Naive thymus-derived CD4-positive, alpha-beta T cell (primary cell): ENCODE measurements at places on chromosomes 4 and X.

DNA sequence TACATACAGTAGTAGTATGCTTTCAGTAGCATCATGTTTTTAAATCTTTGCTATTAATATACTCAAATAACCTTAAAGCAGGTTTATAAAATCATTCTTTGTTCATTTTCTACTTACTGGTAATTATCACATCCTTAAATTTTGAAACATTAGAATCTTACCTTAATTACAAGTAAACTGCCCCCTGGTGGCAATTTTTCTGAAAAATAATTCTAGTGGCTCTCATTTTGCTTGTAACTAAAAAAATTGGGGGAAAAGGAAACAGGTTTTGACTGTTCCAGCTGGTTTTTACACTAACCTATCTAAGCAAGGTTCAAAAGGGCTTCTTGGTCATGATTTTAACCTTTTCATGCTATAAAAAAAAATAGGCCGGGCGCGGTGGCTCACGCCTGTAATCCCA is 18.5 kb upstream of the DCAF4L1 start:
- no peak for DNase-seq

- DNase-seq: no peak
Observed at GRCh38 chr4:26319949-26320537, 771 bp upstream of the RBPJ start.

- DNase-seq: no peak
Observed at GRCh38 chrX:11287505-11287904, 5.7 kb upstream of the AMELX start.

GRCh38 chrX:96729868-96730643 is 45.4 kb downstream of the DIAPH2 start:
- no peak for DNase-seq

GRCh38 chr4:134533068-134533467 is 331.5 kb upstream of the PABPC4L start:
- DNase-seq: no peak

DNA sequence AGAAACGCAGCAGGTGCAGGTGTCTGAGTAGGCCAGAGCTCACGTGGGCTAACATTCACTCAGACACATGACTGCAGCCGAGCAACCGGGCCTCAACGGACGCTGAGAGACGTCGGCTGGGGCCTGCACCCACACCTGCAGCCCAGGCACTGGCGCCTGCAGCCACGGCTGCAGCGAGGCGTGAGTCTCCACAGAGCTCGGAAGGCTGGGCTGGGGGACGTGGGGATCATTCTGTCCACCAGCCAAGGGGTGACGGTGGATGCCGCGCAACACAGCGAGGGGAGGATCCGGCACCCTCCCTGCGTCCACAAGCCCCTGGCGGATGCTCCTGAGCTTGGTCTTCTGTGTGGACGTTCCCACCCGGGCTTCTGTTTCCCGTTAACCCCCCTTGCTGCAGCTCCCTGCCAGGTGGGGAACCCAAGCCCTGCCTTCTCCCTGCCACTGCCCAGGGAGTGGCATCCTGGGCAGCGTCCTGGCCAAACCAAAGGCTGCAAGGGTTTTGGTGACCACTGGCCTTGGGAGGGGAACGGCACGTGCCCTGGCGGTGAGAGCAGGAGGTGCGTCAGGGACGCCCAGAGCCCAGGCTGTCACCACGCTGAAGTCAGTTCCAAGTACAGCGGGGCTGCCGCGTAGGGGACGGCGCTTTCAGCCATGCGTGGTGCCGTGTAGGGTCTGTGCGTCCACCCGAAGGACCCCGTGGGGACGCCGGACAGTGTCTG is 16.3 kb downstream of the PPP2R3B start:
- no peak for DNase-seq
